ENCODE measurements at places on chromosomes 4 and X.

- no peak for DNase-seq
Observed at GRCh38 chrX:7399373-7399772, 251.4 kb upstream of the PUDP start.

- DNase-seq, result no peak
Observed at GRCh38 chrX:109357706-109358105, 124.2 kb downstream of the GUCY2F start.

DNA sequence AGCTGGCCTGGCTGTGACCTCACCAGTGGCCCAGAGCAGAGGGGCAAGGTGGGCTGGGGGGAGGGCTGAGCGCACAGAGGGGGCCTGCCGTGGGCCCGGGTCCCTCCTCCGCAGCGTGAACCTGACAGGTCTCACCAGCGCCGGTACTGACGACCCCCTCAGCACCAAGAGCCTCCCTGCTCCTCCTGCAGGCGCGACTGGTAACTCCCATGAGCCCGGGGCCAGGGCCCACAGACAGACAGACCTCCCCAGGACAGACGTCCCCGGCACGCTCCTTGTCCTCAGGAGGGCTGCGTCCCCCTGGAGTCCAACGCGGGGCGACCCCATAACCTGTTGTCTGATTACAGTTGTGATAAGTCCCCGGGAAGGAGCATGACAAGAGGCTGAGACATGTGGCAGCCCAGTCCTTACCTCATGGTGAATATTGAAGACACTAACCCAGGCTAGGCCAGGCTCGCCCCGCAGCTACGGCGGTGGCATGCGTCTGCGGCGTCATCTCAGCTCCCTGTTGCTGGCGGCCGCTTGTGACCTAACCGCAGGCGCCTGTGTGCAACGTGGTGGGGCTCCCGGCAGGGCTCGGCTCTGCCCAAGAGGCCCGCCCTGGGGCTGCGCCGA is 8.5 kb downstream of the AKAP17A start:
- no peak for DNase-seq

- DNase-seq, result no peak
Observed at GRCh38 chr4:152556283-152556682, 20.4 kb upstream of the FBXW7 start.

- DNase-seq, result no peak
Observed at GRCh38 chr4:16075975-16076757, 7.7 kb downstream of the PROM1 start.

DNA sequence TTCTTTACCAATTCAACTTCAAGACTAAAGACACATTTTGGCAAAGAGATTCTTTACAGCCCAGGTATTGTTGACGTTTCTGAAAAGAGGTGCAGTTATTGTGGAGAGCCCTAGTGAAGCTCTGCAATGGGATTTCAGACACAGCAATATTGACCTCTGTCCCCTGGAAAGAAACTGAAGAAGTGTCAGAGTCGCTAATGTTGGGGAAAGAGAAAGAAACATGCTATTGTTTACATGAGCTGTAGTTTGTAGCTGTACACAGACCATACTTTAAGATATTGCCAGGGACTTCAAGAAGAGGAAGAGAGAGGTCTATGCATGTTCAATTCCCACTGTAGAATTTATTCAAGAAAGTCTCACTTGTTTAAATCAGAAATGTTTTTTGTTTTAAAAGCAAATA is 497.3 kb upstream of the BOD1L1 start:
- no peak for DNase-seq

GRCh38 chr4:3770323-3771163 is 4.4 kb downstream of the ADRA2C start:
- DNase-seq, result no peak

- no peak for DNase-seq
Observed at GRCh38 chr4:182447767-182448280, 204.6 kb downstream of the TENM3 start.

DNA sequence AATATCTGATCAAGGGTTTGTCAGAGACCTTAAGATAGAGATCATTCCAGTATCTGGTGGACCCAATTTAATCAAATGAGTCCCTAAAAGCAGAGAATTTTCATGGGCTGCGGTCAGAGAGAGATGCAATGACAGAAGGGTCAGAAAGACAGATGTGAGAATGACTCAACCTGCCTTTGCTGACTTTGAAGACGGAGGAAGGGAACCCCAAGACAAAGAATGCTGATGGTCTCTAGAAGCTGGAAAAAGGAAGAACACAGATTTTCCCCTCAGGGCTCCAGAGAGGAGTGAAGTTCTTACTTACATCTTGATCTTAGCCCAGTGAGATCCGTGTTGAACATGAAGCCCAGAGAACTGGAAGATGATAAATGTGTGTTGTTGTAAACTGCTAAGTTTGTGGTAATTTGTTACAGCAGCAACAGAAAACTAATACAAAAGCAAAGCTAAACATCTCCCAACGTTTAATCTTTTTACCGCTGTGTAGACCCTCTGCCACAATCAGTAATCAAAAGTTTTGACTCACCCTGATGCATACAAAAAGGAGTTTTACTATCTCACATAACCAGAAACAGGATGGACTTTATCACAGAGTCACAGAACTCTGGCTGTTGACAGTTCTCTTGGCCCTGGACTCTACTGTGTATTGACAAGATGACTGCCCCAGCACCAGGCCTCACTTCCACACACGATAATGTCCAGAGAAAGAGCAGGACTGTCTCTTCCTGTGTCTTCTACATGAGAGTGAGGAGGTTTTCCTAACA is 70.2 kb upstream of the MAGEB2 start:
- DNase-seq, result no peak

GRCh38 chr4:180567080-180567479 is 1676.1 kb upstream of the TENM3 start:
- no peak for DNase-seq

DNA sequence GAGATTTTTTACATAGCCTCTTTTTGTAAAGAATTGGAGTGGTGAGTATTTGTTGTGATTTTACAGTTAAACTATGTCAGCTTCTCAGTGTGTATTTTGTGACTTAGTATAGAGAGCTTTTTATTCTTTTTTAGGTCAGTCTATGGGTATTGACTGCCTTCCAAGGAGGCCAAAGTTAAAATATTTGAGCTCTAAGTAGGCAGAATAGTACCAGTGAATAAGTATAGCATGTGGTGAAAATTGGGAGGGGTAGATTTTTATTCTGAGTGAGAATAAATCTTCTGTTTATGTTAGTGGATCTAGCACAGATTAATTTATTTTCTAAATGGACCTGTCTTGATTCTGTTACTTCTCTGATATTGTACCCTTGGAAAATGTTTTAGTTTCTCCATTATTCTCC is 37.5 kb downstream of the HERC3 start:
- DNase-seq, result no peak

DNA sequence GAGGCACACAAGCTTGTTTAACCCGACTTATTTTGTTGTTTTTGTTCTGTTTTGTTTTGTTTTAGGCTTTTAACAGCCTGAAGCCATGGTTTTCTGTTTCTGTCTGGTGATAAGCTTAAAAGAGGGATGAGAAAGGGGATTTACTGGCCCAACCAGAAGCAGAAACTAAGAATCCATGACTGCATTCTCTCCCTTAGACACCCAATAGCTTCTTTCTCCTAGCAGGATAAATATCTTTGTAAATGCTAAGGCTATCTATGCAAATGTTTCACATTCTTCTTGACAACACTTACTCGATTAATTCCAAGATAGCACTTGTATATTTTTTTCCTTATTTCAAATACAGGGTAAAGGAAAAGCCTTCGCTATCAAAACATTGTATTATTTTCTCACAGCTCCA is 53.7 kb upstream of the SMAD1 start:
- DNase-seq, result no peak

- no peak for DNase-seq
Observed at GRCh38 chrX:70353514-70353913, 63.6 kb downstream of the KIF4A start.

GRCh38 chr4:8081621-8082516 is 76.7 kb downstream of the ABLIM2 start:
- DNase-seq, result no peak

DNA sequence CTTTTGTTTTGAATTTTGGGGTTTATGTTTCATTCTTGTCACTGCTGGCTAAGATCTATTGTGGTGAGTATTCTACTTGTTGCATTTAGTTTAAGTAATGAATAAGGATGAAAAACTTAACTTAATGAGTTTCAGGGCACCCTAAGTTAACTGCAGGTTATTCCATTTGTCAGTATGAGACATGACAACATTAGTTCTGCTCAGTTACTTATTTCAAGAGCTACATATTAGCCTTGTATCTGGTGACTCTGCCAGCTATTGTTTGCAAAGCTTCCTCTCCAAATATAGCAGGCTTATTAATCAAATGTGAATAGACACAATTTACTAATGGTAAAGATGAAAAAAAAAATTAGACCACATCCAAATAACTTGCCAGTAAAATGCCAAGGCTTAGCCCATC is 567.1 kb downstream of the IL15 start:
- no peak for DNase-seq

DNA sequence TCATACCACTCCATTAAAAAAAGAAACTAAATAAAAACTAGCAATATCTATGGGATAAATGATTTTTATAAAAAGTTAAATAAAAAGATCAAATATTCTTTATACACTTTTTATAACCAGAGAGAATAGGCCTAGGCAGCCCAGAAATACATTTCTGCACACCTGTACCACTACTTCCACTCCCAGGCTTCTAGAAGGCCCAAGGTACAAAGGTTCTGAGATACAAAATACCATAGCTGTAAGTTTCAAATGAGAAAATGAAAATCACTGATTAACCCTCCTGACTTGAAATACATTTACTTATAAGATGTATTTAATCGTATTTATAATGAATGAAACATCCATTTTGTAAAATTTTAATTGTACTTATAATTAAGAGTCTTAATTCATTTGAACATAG is 226.5 kb upstream of the MAB21L2 start:
- no peak for DNase-seq

DNA sequence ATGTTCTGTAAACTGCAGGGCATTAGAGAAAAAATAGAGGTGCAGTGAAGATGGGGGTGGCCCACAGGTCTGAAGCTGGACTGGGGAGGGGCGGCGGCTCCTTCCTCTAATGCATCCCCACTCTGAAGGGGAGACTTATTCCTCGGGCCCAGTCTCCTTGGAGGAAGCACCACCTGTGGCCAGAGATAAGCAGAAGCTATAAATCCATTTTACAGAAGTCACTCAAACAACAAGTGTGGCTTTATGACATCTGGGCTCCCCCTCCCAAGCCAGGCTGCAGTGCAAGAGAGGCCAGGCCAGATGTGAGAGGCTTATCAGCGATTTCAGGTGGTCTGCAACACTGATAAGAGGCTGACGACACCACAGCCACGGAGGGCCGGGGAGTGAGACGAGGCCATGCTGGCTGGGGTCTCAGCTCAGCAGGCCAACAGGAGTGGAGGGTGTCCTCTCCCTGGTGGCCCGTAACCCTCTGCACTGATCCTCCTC is 15.8 kb downstream of the CYTL1 start:
- DNase-seq, result no peak

DNA sequence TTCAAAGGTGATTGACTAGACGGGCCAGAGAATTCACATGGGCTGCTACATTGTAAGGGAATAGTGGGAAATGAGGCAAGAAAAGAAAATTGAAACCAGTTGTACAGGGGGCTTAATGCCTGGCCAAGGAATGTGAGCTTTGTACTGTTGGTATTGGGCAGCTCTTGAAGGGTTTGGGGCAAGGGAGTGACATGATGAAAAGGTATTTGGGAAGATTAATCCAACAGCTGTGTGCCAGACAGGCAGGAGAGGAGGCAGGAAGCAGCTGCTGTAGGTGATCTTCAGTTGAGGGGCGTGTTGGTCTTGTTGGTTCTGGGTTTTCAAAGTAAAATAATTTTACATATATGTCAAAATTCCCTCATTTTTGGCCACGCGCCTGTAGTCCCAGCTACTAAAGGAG is 384.5 kb upstream of the TENM3 start:
- DNase-seq, result no peak

GRCh38 chr4:112823606-112824005 is 186.7 kb downstream of the LARP7 start:
- DNase-seq, result no peak

Data from fibroblast of skin of left biceps (primary cell).